Breast epithelium (tissue), 4 donors: ENCODE measurements at places on chromosomes 13 and 19. TPM values are rescaled to one million over a fixed set of nuclear protein-coding genes. Genes with fewer than 3 reads are reported as not detected.

PHF11 gene
- 52.1 TPM for total RNA-seq

GRCh38 chr19:7665076-7665475, 3.8 kb upstream of the RETN start:
- no peak overlapping the region for H3K4me3 ChIP-seq
- H3K27ac ChIP-seq = no peak overlapping the region
- DNase-seq = no peak
- no peaks in the 10 kb centered on the region for H3K4me1 ChIP-seq

DNA sequence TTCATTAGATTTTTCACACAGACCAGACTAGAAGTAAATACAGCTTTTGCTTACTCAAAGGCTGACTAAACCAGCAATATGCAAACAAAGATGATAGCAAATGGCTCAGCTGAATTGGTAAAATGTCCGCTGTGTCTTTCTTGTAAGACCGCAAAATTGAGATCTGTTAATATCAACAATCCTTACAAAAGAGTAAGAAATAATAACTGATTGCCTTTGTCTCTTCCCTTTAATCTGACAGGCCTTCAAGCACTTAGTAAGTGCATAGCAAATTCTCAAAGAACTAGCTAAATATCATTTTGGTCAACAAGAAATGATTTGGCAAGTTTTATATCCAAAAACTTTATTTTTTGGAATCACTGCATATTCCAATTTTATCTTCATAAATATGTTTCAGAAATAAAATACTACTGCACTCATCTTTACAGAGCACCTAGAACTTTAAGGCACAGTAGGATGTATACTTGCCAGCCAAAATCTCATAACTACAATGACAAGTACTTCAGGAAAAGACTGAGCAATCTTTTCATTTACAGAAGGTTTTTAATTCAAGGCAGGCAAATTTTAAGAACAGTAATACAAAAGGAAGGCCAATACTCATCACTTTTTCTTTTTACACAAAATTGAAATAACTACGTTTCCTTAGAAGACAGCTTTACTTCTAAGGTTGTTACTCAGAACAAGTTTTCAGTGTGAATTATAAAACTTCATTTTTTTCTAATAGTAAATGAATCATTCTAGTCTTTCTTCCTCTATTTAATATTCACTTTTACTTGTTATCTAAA, 1.1 kb downstream of the ELF1 start:
- H3K27me3 ChIP-seq = no peaks in the 10 kb centered on the region
- peak overlapping the region; percentile 70 for H3K27ac ChIP-seq
- H3K4me1 ChIP-seq = peaks cover 13% of the 10 kb centered on the region
- DNase-seq = no peak
- H3K4me3 ChIP-seq = peak overlapping the region; percentile 35

DNA sequence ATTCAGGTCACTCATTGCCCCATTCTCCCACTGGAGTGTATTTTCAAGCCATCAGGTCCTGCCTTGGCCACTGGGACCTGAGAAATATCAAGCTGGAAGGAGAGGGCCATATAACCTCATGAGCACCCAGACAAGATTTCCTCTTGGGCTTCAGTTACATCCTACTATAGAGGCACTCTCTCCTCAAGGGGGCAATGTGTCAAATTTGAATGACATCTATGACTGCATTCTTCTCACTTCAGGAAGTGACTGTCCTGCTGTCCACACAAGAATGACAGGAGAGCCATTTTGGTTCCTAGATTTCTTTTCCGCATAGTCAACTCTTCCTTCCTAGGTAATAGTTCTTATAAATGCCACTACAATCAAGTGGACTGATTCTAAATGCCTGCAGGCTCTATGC, 416.2 kb downstream of the DIAPH3 start:
- no peak overlapping the region for H3K4me3 ChIP-seq
- no peak overlapping the region for H3K27ac ChIP-seq
- no peaks in the 10 kb centered on the region for H3K36me3 ChIP-seq
- no peaks in the 10 kb centered on the region for H3K4me1 ChIP-seq
- no peak for DNase-seq
